ENCODE measurements at places on chromosomes 13 and 19.

GRCh38 chr19:53912653-53913052 is 3.6 kb downstream of the CACNG7 start:
- DNase-seq = no peak

- no peak for DNase-seq
These were observed 29.9 kb downstream of the DOCK9 start for GRCh38 chr13:98947925-98948324.

DNA sequence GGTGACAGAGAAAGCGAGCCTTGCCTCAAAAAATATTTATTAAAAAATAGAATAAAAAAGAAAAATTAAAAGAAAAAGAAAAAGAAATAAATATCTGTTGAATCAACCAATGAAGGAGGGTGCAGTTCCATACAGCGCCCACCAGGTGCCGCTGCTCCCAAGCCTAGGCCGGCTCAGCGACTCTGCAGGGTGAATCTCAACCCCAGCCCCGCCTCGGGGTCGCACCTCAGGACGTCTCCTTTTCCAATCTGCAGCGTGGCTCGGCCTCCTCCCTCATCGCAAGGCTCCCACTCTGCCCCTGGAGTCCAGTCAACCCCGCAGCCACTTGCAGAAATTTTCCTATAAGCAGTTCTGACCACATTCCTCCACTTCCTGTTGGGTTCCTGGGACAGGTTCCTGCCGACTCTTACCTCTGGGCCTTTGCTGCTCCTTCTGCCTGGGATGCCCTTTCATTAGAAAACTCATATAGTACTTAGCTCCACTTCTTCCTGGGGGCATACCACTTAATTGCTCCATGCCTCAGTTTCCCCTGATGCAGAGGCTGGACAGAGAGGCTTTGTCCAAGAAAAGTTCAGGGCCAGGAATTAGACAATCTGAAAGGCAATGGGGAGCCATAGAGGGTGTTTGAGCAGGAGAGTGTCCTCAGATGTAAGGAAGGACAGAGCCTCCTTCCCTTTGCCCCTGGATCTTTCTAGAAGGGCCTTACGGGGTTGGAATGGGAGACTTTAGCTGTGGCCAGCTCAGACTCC is 24.3 kb downstream of the NFILZ start:
- DNase-seq = no peak

GRCh38 chr13:74316547-74316946 is 182.3 kb upstream of the KLF12 start:
- no peak for DNase-seq

GRCh38 chr13:90197722-90198121 is 1149.8 kb upstream of the MIR17HG start:
- no peak for DNase-seq

DNA sequence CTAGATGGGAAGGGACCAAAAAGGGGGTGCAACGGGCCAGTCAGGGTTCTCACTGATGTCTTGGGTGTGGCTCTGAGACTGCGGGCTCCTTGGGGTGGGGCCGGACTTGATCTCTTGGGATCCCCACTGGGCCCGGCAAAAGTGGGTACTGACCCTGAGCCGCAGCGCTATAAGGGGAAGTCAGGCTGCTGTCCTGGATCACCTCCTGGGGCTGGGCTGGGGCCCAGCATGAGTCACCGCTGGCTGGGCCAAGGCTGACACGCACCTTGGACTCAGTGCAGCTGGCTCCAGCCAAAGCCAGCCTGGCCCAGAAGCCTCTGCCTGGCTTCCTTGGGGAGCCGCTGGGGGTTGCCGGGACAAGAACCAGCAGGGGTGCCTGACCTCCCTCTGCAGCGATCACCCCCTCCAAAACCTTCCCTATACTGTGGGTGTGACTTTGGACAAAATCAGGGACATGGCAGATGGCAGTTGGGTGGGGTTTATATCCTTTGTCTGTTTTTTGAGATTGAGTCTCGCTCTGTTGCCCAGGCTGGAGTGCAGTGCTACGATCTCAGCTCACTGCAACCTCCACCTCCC is 617 bp upstream of the IQCN start:
- peak; percentile 64 for DNase-seq

DNA sequence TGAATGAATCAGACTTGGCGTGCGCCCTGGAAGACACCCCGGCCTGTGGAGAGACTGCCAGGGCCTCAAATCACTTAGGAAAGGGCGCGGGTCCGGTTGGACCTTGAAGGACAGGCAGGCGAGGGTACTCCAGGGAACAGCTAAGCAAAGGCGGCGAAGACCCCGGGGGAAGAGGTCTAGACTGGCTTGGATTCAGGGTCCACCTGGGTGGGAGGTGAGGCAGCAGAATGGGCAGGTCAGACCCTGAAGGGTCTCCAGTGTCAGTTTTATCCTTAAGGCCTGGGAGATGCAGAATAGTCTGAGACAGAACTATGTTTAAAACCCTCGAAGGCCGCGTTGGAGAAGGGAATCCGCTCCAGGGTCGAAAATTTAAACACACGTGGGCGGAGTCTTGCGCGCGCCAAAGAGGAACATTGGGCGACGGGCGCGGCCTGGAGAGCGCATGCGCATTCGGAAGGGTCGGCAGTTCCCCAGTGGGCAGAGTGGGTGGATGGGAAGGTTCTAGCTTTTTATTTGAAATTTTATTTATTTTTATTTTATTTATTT is 567 bp upstream of the SMG9 start:
- no peak for DNase-seq

- no peak for DNase-seq
These were observed 77.2 kb downstream of the KLF12 start for GRCh38 chr13:74056801-74057542.
